NCI-H1105 treated with DMSO at 0.1 percent for 48 hours (cell line): ENCODE measurements at places on chromosomes 3 and 15.

DNA sequence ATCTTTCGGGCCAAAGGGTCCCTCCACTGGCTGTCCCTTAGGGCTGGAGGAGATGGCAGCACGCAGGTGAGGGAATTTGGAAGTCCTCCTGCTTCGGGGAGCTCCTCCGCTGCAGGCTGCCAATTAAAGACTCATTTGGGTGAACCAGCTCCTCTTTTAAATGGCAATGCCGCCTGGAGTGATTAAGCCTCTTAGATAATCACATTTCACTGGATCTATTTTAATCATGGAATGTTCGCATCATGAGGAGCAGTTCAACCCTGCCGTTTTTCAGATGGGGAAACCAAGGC is 117.9 kb downstream of the LIPC start:
- DNase-seq, result no peak

DNA sequence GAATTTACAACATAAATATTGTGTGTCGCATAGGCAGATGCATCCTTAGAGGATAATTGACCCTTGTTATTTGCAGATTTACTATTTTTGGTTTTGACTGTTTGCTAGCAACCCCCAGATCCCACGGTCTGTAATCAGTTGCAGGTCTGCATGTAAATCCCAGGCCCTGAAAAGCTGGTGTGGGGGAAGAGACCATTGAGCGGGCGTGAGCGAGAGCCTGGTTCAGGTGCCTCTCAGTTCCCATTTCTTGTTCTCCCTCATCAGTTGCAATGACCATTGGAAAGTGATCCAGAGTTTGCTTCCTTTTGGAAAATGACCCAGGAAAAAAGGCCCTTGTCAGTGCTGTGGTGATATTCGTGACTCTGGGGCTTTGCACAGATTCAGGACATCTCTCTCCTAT is 238.9 kb downstream of the UACA start:
- no peak for DNase-seq

- DNase-seq, result no peak
Observed at GRCh38 chr3:126706631-126707030, 2.6 kb downstream of the CHCHD6 start.

- DNase-seq, result no peak
Observed at GRCh38 chr3:182717216-182717615, 76.1 kb upstream of the ATP11B start.

DNA sequence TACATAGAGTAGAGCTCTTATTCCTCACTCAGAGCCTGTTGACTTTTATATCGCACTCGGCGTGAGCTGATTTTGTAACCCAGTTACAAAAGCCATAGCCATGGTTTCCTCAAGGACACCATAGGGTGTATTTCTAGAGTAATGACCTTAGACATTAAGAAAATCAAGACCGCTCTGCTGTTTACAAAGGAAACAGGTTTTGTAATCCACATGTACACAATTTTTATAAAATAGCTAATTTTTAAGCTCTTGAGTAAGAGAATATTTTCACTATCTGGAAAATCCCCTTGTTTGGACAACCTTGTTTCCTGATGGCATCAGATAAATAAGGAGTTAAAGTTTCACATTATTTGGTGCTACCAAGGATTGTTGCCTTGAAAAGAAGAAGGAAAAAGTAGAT is 104.7 kb downstream of the PGPEP1L start:
- no peak for DNase-seq

DNA sequence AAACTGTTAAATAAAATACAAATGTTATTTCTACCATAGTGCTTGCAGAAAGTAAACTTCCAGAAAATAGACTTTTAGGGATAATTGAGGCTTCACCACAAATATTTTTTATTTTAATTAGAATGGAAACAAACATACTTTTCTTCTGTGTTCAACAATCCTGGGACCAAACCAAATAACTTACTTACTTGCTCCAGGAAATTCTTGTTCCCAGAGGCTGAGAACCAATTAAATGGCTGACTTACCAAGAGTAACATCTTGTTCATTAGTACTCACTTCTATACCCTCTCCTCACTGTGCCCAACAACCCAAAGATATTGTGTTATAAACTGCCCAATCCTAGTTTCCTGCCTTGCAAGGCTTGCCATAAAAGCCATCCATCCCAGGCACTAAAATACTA is 172.2 kb upstream of the PFN2 start:
- no peak for DNase-seq

DNA sequence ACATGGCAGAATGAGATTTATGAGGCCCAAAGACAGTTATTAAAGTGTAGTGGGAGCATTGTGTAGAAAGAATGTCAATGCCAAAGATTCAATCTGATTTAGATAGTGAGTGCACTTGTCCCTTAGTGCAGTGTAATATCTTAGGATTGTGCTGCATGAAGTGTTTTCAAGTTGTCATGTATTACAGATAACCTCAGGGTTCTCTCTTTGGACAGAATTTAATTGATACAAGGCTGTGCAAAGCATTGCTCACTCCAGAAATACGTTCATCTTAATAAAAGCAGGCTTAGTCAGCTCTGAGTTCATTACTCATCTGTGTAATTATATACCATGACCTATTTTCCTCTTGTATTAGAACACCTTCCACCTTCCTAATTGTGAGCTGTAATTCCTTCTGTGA is 16.0 kb upstream of the GPR171 start:
- no peak for DNase-seq

- DNase-seq, result no peak
Observed at GRCh38 chr15:94266789-94267188, 35.4 kb downstream of the MCTP2 start.

DNA sequence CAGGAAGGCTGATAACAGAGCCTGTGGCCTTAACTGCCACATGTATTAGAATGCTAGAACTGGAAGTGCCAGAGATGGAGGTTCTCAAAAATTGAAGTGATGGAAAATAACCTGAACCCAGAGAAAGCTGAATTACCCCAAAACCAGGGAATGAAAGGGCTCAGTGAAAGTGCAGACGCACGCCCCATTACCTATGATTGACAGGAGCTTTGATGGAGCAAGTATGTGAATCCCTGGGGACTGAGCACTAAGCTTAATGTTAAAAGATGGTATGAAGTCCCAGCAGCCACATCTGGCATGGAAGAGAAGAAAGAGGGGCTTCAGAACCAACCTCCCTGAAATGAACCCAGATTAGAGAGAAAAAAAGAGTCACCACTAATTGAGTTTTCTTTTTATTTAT is 118.4 kb upstream of the FHIT start:
- DNase-seq, result no peak
